ENCODE measurements at places on chromosomes 4 and X.

DNA sequence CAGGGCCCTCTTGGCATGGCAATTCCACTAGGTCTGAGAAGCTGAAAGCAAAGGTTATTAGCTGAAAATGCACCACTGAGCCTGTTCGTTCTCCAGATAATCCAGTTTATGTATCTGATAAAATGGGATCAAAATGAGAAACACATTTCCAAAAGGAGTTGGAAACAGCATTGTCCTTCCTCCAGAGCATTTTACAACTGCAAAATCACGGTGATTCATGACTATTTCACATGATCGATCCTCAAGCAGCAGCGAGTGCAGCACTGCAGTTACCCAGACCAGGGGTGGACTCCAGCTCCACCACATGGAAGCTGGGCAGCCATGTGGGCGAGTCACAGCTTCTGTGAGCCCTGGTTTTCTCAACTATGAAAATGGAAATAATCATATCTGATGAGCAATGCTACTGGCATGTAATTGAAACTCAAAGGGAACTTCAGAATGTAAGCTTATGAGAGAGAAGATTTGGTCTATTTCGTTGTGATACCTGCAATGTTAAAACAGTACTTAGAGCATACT, 78.7 kb upstream of the MSX1 start:
- DNase-seq = peak; percentile 88

- DNase-seq = peak; percentile 66
Measured at GRCh38 chr4:173494013-173494970, 35.7 kb downstream of the HAND2 start.

DNA sequence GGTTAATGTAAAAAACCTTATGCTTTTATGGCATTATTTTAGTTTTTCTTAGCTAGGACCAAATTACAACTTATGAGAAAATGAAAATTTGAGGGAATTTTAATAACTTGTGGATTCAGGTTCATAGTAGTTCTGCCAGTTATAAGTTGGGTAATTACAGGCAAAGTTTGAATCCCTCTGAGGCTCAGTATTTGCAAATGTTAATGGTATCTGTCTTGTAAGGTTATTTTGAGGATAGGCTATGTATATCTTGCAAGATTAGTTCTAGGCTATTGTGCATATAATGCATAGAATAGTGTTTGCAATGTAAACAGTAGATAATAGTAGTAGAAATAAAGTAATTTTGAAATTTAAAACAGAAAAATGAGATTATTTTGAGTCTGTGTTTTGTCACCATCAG, 44.7 kb upstream of the CCSER1 start:
- no peak for DNase-seq

DNA sequence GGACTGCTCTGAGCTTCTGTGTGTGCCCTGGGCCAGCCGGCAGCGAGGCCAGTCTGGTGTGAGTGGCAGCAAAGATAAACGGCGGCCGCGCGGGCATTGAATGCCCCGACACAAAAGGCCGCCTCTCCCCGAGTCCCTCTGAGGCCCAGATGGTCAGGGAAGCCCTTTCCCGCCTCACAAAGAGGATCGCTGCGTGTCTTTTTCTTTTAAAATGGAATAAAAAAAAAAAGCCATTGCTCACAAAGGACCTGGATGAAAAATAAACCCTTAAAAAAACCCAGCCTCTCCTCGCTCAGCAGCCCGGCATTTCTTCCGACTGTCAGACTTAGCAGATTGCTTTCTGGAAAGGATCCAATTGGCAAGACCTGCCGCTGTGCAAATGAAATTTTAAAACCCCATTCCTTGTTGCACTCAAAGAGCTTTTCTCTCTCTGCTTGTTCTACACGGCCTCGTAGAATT, 578.7 kb downstream of the BCOR start:
- DNase-seq = peak; percentile 41

DNA sequence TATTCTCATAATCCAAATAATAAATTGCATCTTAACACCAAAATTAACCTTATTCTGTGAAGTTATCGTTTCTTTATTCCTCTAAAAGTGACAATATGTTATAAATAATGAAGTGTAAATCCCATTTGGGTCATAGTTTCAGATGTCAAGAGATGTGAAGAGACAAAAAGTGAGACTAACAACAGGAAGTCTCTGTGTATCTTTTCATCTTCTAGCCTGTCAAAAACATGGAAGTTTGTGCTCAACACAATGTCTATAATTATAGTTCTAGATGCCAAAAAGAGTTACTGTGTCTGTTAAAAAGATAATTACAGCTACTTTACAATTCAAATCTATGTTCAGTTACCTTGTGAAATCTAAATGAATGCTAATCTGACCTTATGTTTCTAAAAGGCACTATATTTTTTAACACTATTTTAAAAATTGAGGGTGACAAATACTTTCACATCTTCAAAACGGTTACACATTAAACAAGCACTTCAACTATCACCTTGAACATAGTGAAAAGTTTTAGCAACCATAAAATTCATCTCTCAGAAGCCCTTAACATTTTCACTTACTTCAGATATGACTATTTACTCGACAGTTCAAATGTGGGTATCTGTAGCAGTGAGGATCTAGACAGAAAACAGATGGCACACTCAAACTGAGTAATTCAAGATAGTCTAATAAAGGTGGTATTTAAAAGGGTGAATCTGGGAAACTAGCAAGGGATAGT, 509.8 kb downstream of the ARAP2 start:
- no peak for DNase-seq

DNA sequence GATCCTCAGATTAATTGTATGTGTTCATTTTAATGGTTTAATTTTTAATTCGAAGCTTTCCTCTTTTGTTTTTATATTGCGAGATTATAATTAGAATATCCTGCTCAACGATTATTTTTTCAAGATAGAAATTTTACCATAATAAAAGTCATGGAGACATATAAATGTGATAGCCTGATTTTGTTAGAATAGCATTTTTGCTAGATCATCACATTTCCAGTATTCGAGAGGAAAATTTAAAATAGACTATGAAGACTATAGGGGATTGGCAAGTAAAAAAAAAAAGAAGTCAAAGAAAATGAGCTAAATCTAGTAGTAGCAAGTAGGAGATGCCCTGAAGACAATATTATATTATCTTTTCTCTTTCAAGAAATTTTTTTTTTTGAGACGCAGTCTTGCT, 60.6 kb downstream of the TENM3 start:
- no peak for DNase-seq

DNA sequence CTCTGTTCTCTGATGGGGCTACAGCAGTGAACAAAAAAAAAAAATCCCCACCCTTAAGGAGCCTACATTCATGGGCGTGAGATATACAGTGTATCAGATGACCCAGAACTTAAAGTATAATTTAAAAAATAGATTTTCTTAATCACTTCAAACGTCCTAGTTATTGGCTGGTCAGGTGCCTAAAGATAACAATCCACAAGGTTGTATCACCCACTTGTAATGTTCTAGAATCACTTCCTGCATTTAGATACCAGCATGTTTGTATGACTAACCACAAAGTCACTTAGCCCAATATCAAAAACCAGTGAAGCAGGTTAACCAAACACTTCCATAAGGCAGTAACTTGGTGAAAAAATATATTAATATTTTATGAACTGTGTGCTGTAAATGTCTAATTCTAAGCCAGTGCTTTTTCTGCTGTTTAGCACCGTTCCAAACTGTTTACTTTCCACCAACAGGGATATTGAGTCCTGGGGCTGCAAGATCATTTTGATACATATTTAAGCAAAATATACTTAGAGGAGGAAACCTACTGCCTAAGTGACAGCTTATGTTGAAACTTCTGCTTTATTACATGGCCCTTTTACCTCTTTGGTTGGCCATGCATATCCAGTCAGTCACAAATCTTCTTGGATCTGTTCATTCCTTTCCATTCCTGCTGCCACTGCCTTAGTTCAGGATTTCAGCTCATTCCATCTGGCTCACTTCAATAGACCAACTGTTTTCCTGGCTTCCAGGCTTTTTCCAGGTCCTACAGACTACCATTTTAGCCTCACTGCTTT, 43.3 kb downstream of the CD40LG start:
- DNase-seq = no peak

- DNase-seq = no peak
Measured at GRCh38 chr4:40401096-40401495, 66.0 kb downstream of the CHRNA9 start.

- no peak for DNase-seq
Measured at GRCh38 chr4:7348946-7349900, 85.5 kb downstream of the PSAPL1 start.

DNA sequence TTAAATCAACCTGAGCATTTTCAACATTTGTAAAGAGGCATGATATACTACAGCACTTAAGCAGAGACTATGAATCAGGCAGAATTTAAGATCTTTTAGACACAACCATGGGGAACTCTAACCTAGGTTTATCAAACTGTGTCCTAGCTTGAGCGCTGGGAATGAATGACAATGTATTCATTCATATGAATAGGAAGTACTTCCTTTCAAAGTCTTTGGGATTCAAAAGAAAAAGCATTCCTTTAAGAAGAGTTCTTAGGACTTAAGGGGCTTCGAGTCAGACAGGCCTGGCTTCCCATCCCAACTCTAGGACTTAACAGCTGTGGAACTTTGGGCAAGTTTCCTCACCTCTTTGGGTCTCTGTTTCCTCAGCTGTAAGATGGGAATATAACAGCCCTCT, 104.6 kb downstream of the ANAPC4 start:
- no peak for DNase-seq

DNA sequence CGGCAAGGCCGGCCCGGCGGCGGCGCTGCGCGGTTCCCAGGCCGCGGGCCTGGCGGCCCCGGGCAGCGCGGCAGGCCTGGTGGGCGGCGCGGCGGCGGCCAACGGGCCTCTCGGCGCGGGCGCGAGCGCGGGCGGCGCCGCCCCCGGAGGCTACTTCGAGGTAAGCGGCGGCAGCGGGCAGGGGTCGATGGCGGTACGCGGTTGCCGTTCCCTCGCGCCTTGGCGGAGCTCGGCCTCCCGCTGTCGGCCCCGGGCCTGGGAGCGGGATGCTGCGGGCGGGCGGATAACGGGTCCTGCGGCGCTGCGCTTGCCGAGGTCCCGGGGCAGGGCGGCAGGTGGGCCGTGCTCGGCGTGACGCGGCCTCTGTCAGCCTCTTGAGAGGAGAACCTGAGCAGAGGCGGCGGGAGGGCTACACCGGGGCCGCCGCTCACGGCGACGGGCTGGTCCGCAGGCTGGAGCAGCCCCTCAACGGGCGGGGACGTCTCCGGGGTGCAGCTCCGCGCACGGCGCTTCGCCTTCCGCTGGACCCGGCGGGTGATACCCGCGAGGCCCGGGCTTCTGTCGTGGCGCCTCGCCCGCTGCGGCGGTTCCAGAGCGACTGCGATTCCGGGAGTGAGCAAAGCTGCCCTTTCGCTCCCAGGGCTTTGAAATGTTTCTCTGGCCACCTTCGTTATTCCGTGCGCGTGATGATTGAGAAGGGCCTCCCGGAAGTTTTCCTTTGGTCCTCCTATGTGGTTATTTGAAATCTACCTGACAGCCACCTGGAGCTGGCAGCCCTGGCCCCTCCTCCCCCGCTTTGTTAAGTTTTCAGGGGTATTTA, 774 bp downstream of the FAM193A start:
- DNase-seq = peak; percentile 34

- no peak for DNase-seq
Measured at GRCh38 chr4:181219783-181220416, 1023.3 kb upstream of the TENM3 start.

DNA sequence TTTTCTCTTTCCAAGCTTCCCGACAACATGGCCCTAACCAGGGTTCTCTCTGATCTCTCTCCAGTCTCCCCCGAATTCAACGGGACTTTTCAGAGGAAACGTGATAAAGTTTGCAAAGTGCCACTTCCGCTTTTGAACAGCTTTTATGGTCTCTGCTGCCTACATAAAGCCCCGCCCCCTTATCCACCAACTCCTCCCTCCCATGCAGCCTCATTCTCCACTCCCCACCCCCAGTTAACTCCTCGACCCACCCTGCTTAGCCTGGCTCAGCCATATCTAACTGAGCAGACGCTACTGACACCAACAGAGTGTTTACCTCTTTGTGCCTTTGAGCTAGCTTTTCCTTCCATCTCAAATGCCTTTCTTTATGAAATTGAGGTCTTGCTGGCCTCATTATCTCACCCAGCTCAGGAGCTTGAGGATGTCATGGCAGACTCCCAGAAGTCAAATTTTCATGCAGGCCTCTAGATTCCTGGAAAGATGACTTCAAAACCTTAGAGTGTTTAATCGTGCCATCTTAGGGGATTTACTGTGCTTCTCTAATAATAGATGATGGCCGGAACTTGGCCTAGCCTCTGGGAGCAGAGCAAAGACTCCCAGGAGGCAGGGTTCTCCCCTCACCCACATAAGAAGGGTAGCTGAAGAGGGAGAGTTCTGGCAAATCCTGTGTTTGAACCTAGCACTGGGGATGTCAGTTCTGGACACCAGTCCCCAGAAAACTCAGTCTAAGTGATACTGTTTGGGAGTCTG, 606.0 kb downstream of the BCOR start:
- DNase-seq = no peak

DNA sequence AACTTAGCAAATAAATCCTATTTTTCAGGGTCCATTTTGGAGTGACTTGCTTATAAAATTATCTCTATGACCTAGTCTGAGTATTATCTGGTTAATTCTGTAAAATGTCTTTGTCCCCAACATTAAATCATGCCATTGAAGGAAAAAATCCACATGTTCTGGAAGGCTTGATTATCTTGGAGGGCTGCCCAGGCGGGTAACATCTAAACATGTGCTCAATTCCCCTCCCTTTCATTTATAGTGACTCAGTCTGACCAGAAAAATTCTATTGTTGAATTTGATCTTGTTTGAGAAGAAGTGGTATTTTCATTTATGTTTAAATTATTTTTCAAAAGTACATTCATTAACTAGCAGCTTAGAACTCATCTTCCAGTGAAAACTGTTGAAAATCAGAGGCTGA, 55.4 kb upstream of the SLC10A7 start:
- no peak for DNase-seq

- DNase-seq = peak; percentile 27
Measured at GRCh38 chrX:9184211-9184610, 150.3 kb upstream of the FAM9B start.

- no peak for DNase-seq
Measured at GRCh38 chr4:52317361-52317879, 266.3 kb downstream of the SPATA18 start.

GRCh38 chrX:150503898-150504219, 64.6 kb upstream of the MTM1 start:
- no peak for DNase-seq

GRCh38 chr4:168221301-168221700, 97.3 kb downstream of the DDX60 start:
- peak; percentile 57 for DNase-seq

DNA sequence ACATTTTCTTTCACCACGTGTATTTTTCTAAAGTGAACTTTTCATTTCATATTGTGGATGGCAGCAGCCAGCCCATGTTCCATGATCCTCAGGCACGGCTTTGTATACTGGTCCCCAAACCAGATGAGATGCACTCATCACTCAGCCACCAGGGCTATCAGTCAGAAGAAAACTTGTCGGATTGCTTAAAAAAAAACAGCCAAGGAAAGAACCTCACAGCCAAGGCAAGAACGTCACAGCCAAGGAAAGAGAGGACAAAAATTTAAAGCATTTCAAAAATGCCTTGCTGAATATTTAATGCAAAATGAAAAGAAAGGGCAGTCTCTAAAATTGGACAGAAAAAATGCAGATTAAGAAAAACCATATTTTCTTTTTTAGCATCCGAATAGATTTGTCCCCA, 333.3 kb downstream of the PDGFC start:
- peak; percentile 79 for DNase-seq

GRCh38 chr4:168882650-168883233, 127.3 kb downstream of the CBR4 start:
- peak; percentile 68 for DNase-seq
